ENCODE measurements at places on chromosomes 16 and 17. TPM values are rescaled to one million over a fixed set of nuclear protein-coding genes. Genes with fewer than 3 reads are reported as not detected.

The SLC16A6 gene
- total RNA-seq, result 11.0 TPM

The CBX2 gene
- 0.56 TPM for total RNA-seq

The SMCR8 gene
- 53.1 TPM for total RNA-seq

The MRPL12 gene
- total RNA-seq, result 33.2 TPM

The RAI1 gene
- 23.5 TPM for total RNA-seq

The ZNF19 gene
- 6.7 TPM for total RNA-seq

The TMC7 gene
- not detected for total RNA-seq
